Germinal center (tissue), 1 donor: ENCODE measurements at places on chromosomes 7 and 10.

DNA sequence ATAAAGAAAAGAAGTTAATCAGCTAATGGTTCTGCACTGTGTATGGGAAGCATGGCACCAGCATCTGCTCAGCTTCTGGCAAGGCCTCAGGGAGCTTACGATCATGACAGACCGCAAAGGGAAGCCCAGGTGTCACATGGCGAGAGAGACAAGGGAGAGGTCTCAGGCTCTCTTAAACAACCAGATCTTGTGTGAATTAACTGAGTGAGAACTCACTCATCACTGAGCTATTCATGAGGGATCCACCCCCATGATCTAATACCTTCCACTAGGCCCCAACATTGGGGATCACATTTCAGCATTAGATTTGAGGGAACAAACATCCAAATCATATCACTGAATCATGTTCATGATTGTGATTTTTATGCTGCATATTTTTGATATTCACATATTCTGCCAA, 5.8 kb downstream of the USP54 start:
- DNase-seq = no peak

- no peak for DNase-seq
These were observed 275.4 kb upstream of the PFKP start for GRCh38 chr10:2791774-2792443.

- DNase-seq = no peak
These were observed 35.0 kb downstream of the ENTPD1 start for GRCh38 chr10:95790982-95791381.

DNA sequence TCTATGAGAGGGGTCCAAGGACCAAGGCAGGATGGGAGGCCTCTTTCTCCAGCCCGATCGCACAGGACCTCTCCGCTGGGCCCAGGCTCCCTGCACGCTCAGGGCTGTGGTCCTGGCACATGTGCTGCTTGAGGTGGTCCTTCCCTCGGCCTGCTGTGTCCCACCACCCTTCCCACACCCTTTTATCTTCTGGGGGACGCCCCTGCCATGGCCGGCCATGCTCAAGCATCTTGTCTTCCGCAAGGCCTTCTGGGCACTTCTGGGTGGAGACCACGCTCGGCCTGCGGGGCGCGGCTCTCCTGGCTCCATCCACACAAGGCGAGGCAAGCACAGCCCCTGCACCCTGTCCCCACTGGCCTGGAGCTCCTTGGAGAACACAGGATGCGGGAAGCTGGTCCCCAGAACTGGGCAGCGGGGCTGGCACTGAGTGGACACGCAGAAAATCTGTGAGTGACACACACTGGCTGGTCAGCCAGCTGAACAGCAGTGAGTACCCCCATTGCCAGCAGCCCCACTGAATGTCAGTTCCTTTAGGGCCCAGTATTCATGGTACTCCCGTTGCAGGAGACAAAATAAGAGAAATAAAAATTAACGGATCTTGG, 115.9 kb downstream of the TCERG1L start:
- no peak for DNase-seq

GRCh38 chr7:94239661-94240234, 154.9 kb upstream of the COL1A2 start:
- no peak for DNase-seq

- no peak for DNase-seq
These were observed 132.1 kb upstream of the NPS start for GRCh38 chr10:127417031-127417430.

- DNase-seq = no peak
These were observed 59.1 kb downstream of the TASOR2 start for GRCh38 chr10:5743736-5744135.

DNA sequence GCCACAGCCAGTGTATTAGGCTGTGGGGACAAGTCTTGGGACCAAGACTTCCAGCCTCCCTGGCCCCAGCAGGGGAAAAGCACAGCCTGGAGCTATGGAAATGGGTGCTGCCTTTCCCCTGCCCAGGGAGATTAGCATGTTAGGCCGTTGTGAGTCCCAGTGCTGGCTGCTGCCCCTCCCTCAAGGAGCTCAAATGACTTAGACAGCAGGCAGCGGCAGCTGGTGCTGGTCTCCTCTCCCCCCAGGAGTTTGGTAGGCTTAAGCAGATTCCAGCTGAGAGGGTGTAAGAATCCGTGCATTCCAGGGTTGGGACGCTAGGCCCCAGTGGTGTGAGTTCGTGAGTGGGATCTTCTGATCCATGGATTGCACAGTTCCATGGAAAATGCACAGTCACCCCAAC, 301.5 kb upstream of the PHF14 start:
- no peak for DNase-seq
